Heart left ventricle (tissue), 16 donors: ENCODE measurements at places on chromosomes 12 and 14. TPM values are rescaled to one million over a fixed set of nuclear protein-coding genes. Genes with fewer than 3 reads are reported as not detected.

The C12orf50 gene
- total RNA-seq: not detected

The KRT6C gene
- not detected for total RNA-seq

The SLC7A7 gene
- 2.3 TPM for total RNA-seq

The EPYC gene
- total RNA-seq: not detected

The GPX2 gene
- not detected for total RNA-seq

The SLC17A8 gene
- total RNA-seq: not detected

The HOXC10 gene
- not detected for total RNA-seq

GRCh38 chr14:78253986-78254385 lies 83.8 kb downstream of the NRXN3 start:
- no peak for DNase-seq

DNA sequence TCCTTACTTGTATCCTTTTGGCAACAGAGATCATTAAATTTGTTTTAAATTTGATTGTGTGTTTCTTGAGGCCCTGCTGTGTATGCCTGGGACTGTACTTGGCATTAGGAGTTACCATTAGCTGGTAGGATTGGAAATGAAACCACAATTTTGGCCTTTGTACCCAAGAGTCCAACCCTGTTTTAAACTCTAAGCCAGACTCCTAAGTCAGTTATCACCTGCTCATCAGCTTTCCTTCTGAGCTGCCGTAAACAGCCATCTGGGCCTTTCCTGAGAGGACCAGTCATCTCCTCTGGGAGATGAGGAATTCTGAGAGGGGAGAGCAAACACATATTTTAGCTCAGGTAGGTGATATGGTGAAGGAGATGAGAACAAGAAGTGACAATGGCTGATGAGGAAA lies 74.3 kb upstream of the SRSF5 start:
- no peak for DNase-seq

- DNase-seq: no peak
These were observed 79.9 kb downstream of the ARF6 start for GRCh38 chr14:49972823-49973222.

GRCh38 chr14:87615822-87616679 lies 376.9 kb downstream of the GALC start:
- DNase-seq: peak; percentile 38

DNA sequence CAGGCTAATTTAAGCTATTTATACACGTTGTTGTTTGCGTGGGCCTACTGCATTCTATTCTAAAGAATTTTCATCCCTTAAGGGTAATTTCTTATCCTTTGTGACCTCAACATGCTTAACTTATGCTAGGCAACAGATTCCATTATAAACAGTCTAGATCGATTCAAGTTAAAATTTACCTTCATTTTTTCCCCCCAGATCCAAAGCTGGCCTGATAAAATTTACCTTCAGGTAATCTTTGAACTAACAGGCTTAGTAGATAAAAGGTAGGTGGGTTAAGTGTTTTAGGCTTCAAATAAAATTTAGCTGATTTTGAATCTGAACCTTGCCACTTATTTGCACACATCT lies 389 bp upstream of the CCNB1IP1 start:
- no peak for DNase-seq

DNA sequence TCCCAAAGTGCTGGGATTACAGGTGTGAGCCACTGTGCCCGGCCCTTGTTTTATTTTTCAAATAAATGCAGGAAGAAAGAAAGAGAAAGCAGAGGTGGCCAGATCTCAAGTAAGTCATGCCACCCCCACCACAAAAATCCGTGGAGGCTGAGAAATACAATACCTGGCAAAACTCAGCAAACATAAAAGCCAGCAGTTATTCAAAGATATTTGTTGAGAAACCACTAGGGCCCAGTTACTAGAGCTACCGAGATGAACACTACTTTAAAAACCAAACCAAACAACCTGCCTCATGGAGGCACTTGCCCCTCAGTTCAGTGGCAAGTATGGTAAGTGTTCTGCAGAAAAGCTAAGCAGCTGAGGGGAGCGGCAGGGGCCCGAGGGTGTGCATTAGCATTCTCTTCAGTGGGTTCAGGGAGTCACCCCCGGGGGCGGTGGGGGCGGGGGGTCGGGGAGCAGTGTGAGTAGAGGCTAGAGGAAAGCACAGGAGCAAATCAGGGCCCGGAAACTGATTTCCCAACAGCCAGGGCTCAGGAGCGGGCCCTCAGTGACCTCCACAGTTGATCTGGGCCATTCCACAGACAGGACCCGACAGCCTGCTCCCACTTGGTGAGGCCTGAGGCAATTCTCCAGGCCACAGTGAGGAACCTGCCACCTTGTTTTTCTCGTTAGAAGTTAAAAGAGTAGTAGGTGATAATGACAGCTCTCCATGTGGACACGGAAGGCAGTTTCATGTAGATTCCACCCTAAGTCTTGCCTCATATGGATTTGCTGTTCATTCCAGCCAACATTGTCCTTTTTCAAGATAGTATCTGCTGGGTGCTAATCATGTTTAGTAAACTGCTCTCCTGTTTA lies 8.6 kb downstream of the EVL start:
- no peak for DNase-seq

DNA sequence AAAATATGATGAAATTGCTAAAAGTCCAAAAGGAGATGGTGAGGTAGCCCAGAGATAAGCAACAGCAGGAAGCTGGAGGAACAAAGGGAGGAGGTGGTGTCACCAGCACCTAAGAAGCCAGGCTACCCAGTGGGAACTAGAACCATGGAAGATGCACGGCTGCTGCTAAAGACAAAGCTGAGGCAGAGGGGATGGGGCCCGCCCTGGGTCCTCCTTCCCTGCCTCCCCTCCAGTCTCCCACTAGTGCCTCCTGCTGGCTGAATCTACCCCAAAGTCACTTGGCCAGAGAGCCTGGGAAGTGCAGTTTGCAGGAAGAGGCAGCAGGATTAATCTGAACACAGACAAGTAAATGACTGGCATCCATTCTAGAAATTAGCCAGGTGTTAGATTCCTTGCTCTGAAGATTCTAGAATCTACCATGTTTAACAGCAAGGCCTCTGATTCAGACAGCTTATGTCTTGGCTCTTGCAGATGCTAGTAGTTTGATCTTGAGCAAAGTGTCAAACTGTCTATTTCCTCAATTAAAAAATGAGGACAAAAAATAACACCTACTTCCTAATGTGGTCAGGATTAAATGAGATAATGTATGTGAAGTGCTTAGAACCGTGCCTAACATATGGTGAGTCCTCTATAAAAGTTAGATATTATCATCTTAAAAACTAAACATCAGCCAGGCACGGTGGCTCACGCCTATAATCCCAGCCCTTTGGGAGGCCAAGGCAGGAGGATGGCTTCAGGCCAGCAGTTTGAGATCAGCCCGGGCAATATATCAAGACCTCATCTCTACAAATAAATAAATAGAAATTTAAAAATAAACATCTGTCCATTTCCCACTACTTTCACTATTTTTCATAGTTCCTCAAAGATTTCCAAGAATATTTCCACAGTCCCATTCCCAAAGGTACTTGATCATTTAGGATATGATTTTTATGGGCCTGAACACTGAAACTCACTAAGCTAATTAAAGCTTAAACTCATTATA lies 5.8 kb upstream of the LRP10 start:
- DNase-seq: no peak

DNA sequence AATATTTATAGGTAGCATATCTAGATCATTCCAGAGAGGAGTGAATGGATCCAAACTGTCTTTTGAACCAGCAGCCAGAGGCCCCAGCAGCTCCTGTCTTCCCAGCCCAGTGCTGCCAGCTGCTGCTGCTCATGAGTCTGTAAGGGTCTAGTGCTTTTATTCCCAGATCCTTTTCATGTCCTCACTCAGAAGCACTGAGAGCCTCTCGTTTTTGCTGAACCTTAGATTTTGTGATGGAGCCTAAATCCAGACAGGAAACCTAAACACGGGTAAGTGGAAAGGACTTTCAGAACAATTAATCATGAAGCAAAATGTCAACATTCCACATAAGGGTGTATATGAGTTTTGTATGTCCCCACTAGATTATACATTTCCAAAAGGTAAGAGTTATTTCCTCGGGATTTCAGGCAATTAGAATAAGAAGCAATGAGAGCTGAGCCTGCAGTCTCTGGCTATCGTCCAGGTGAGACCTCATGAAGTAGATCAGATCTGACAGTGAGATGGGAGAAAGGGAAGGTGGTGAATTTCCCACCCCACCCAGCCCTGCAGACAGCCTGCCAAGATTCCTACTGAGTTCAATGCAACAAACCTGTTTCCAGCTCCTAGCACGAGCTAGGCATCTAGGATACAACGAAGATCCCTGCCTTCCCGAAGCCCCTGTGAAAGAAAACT lies 84.4 kb downstream of the NINJ2 start:
- DNase-seq: no peak

DNA sequence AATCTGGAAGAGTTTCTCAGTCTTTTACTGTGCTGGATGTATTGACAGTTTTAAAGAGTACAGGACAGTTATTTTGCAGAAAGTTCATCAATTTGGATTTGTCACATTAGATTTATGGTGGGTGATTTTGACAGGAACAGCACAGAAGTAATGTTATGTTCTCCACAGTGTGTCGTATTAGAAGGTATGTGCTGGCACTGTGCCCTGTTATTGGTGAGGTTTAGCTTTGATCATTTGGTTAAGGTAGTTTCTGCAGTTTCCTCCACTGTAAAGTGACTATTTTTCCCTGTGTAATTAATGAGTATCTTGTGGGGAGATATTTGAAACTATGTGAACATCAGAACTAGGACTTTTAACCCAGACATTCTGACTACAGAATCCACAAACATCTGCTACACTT lies 308.5 kb upstream of the TBX3 start:
- no peak for DNase-seq

DNA sequence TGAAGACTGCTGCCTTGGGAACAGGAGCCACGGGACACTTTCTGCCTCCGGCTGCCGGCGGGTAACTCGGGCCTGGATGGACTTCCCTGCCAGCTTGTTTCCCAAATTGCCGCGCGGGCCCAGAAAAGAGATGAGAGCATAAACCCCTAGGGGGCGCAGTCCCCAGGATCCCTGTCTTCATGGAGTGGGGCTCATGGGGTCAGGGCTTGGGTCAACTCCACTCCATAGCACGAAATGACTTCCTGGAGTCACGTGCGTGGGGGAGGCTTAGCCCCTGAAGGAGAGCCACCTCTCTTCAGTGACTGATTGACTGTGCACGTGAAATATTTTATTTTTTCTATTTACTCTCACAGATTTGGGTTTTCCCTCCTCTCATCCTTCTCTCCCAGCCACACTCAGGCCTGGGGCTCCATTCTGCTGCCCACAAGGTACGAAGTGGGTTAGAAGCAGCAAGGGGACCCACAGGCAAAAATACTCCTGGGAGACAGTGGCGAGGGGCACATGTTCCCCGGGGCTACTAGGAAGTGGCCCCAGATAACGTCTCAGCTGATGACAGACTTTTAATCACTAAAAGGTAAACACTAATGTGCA lies 10.0 kb downstream of the PGF start:
- DNase-seq: no peak

GRCh38 chr12:48122065-48122834 lies 3.1 kb downstream of the PFKM start:
- DNase-seq: no peak

GRCh38 chr12:49261721-49262120 lies 3.2 kb upstream of the TUBA1C start:
- no peak for DNase-seq

DNA sequence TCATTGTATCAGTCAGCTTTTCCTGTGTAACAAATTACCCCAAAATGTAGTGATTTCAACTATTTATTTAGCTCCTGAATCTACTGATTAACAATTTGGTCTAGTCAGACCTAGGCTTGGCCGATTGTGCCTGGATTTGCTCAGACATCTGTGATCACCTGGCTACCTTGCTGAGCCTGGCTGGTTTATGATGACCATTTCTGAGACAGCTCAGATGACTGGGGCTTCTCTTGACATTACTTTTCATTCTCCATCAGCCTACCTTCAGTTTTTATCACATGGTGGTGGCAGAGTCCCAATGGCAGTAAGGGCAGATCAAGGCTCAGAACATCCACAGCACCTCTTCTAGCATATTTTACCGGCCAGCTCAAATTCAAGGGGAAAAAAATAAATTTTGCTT lies 286.3 kb downstream of the BTG1 start:
- DNase-seq: no peak

DNA sequence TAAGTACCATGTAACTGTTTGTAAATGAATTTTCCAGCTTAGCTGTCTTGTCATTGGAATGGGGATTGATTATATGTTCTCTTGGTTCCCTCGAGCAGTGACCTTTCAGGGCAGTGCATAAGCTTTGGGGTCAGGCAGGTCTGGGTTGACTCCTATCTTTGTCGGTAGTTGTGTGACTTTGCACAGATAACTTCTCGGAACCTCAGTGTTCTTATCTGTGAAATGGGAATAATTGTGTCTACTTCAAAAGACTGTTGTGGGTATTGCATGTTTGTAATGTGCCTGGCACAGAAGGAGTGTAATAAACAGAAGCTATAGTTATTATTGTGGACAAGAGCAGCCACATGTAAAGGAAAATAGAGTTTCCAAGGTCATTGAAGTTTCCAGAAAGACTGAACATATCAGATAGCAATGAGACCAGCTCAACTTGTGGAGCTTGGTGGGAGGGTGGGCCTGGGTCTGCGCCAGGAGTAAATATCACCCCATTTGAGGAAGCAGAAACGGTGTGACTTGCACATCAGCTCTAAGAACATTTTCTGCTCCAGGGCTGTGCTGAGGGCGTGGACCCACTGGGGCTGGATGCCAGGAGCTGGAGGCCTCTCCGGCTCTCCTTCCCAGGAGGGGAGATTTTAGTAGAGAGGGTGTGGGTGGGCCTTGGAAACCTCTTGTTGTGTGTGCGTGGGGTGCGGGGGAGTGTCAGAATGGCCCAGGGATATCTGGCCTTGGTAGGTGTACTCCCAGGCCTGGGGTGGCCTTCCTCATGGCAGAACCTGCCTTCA lies 19.7 kb downstream of the FOS start:
- peak; percentile 73 for DNase-seq

DNA sequence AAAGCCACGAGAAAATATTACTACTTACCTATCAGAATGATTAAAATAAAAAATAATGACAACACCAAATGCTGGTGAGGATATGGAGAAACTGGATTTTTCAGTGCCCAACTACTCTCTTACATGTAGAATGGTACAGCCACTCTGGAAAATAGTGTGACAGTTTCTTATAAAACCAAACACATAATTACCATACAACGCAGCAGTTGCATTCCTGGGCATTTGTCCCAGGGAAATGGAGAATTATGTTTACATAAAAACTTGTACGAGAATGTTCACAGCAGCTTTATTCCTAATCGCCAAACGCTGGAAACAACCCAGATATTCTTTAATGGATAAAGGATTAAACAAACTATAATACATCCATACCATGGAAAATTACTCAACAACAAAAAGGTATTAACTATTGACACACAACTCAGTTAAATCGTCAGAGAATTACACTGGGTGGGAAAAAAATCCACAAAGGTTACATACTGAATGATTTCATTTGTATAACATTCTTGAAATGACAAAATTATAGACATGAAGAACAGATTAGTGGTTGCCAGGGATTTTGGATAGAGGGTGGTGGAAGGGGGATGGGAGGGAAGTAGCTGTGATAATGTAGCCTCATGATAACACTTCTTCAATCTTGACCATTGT lies 35.4 kb downstream of the TAOK3 start:
- DNase-seq: no peak

- DNase-seq: no peak
These were observed 469 bp downstream of the NGB start for GRCh38 chr14:77270361-77271112.

GRCh38 chr14:32023540-32023939 lies 53.6 kb upstream of the ARHGAP5 start:
- DNase-seq: no peak

GRCh38 chr12:107241411-107241810 lies 148.1 kb upstream of the CRY1 start:
- DNase-seq: no peak

GRCh38 chr12:49089821-49090773 lies 4.5 kb downstream of the DHH start:
- DNase-seq: peak; percentile 58
